ENCODE measurements at places on chromosomes 16 and 17.

GRCh38 chr16:3740934-3741333 is 23.6 kb upstream of the TRAP1 start:
- no peak for DNase-seq

DNA sequence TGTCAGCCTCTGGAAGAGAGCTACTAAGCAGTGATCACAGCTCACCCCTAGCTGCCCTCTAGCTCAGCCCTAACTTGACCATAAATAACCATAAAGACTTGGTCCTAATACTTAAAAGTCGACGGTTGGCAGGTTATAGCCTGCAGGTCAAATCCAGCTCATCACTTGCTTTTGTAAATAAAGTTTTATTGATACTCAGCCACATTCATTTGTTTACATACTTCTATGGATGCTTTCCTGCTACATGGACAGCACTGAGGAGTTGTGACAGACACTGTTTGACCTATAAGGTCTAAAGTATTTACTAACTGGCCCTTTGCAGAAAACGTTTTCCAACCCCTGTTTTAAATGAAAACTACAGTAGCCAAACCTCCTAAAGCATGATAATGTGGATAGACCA is 151.6 kb upstream of the ASIC2 start:
- no peak for DNase-seq

- no peak for DNase-seq
Measured at GRCh38 chr17:45288825-45289224, 26.9 kb upstream of the SPATA32 start.

DNA sequence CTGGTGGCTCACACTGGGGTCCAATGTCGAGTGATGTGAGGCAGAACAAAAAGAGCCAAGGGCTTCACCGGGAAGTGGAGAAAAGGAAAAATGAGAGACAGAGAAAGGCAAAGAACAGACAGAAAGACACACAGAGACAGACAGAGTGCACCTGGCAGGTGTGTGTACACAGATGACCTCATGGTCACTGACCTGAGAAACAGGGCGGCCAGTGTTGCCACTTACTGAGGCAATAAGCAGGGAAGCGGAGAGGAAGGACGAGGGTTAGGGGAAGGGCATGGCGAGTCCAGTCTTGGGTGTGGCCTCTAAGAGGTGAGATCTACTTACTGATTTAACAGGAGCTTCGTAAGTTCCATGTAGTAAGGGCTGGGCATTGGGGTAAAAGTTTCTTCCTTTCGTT is 7.5 kb downstream of the GINS2 start:
- DNase-seq, result no peak

- no peak for DNase-seq
Measured at GRCh38 chr16:27430923-27431484, 29.0 kb downstream of the IL21R start.

GRCh38 chr16:2364638-2365210 is 24.2 kb upstream of the ABCA3 start:
- DNase-seq, result no peak

DNA sequence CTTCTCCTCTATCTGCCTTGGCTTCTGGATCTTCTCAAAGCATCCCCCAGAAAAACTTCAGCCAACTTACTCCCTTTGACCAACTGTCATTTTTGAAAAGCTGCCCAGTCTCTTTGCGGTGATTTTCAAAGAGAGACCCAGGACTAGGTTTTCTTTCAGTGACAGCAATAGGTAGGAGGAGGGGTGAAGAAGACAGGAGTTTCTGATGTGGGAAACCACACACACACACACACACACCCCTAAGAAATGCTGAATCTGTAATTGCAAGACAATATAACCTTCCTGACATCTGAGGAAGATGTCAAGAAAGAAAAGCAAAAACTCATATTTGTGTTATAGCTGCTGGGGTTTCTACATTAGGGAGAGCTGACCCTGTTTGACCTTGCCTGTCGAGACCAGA is 5.2 kb downstream of the FAM20A start:
- DNase-seq, result no peak

DNA sequence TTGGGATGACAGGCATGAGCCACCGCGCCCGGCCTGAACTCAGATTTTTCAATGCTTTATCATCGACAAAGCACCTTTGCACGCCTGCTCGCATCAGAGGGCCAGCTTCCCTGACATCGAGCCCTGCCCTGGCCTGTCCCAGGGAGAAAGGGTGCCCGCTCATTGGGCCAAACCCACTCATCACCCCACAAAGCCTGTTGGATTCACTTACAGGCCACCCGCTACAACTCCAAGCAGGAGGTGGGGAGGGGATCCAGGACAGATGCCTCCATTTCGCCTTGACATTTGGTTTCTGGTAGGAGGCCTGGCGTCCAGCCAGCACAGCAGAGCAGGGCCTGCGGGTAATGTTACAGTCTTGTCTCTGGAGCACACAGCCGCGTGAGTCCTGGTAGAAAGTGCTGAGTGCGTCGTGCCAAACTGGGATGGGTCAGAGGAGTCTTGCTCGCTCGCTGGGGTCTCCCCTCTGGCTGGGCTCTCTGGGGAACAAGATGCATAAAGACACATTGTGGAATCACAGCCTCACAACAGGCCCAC is 19.8 kb downstream of the SMTNL2 start:
- no peak for DNase-seq

- no peak for DNase-seq
Measured at GRCh38 chr16:19625039-19625438, 69.5 kb downstream of the VPS35L start.

DNA sequence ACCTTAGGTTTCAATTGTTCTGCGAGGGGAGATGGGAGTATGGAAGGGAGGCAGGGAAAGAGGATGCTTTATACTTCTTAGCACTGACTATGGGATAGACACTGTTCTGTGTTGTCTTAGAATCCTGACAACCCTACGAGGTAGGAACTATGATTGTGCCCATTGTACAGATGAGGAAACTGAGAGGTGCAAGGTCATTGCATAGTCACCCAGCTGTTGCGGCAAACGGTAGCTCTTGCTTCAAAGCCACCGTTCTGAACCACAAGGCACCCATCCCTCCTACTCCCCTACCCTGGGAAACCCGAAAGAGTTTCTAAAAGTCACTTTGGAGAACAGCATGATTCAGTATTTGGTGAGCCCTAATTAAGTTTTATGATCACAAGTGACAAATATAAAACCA is 7.5 kb downstream of the CCDC40 start:
- DNase-seq, result no peak

- no peak for DNase-seq
Measured at GRCh38 chr17:40178660-40179059, 1.4 kb downstream of the RAPGEFL1 start.

DNA sequence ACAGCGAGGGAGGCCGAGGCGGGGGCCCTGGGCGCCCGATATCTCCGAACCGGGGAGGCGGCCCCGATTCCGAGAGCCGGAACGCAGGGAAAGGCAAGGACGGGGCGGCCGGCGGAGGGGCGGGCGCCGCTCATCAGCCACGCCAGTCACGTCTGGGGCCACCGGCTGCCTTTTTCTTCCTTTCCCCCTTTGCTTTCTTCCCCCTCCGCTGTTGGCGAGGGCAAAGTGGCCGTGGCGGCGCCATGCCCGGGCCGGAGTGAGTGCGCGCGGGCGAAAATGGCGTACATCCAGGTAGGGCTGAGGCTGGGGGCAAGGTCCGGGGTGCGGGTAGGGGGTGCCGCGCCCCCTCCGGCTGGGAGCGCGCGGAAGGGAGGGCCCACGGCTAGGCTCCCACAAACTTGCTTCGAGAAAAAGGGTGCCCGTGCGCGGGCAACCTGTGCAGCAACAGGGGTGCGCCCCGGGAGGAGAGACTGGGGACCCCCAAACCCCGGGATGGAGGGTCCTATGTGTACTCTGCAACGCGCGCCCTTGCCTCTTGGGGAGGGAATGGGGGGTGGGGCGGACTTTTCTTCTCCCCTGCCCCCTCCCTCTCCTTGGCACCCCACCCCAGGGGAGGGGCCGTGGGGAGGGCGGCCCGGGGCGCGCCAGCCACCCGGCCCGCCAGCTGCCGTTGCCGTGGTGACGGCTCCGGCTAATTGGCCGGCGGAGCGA is 486 bp downstream of the SYT17 start:
- peak; percentile 6 for DNase-seq

DNA sequence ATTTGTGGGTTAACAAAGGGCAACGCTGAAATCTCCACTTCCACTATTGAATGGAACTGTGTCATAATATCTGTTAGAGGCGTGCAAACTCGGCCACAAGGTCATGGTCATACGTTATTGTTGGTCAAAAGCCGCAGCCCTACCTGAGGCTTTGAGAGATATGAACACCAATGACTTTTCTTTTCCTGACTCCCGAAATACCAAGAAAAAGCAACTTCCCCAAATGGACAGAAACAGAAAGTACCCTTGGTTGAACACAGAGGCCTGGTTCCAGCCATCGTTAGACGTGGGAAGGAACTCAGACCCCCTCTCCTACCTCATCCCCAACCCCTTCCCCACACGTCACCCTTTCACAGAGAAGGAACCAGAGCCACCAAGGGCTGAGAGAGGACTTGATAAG is 1.4 kb upstream of the PIK3R5 start:
- DNase-seq, result no peak

- no peak for DNase-seq
Measured at GRCh38 chr17:19590912-19591551, 57.4 kb downstream of the SLC47A1 start.

- DNase-seq, result no peak
Measured at GRCh38 chr17:17942846-17943245, 29.4 kb downstream of the TOM1L2 start.

- no peak for DNase-seq
Measured at GRCh38 chr17:27954548-27955495, 61.7 kb upstream of the LYRM9 start.

- DNase-seq, result no peak
Measured at GRCh38 chr16:53741546-53741945, 37.6 kb downstream of the FTO start.

DNA sequence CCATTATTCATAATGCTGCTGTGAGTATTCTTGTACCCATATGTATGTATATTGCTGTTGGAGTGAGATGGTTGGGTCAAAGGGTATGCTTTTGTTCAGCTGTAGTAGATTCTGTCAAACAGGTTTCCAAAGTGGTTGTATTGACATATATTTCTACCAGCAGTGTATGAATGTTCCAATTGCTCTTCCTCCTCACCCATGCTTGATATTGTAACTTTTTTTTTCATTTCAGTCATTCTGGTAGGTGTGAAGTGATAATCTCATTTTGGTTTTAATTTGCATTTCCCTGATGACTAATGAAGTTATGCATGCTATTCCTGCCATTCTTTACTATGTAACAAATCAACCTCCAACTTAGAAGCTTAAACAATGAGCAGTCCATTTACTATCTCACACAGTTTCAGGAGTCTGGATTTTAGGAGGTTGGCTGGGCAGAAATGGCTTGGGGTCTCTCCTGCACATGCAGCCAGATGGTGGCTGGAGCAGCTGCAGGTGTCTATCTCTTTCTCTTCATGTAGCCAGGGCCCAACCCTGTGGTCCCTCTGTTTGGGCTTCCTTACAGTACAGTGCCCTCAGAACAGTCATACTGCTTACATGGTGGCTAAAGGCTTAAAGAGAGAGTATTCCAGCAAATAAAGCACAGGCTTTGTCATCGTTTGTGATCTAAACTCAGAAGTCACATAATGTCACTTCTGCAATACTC is 21.2 kb downstream of the ERAL1 start:
- DNase-seq, result peak; percentile 27

- DNase-seq, result peak; percentile 81
Measured at GRCh38 chr17:49694847-49695697, 12.7 kb downstream of the SLC35B1 start.

DNA sequence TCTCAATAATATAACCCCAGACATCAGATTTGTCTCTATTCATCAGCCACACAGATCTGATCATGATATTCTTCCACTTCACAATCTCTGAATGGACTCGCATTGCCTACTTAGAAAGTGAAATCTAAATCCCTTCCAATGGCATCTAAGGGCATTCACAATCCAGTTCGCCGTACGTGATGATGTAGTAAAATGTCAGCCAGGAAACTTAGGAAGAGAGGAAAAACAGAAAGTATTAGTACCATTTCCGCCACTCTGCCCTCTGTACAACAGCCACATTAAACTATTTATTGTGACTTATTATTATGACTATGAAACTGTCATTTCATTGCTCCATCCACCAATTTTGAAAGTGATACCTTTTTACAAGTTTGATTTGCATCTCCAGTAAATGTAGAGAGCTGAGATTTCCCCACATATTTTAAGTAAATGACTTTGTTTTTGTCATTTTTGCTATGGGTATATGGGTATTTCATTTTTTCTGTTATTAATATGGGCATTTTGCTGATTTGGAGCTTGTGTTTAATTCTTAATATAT is 69.4 kb upstream of the SMIM36 start:
- no peak for DNase-seq

- DNase-seq, result no peak
Measured at GRCh38 chr17:47072886-47073285, 93.8 kb upstream of the RPRML start.

GRCh38 chr17:19780846-19781245 is 32.7 kb upstream of the ALDH3A1 start:
- no peak for DNase-seq

GRCh38 chr17:30221346-30221745 is 14.2 kb downstream of the SLC6A4 start:
- DNase-seq, result no peak

DNA sequence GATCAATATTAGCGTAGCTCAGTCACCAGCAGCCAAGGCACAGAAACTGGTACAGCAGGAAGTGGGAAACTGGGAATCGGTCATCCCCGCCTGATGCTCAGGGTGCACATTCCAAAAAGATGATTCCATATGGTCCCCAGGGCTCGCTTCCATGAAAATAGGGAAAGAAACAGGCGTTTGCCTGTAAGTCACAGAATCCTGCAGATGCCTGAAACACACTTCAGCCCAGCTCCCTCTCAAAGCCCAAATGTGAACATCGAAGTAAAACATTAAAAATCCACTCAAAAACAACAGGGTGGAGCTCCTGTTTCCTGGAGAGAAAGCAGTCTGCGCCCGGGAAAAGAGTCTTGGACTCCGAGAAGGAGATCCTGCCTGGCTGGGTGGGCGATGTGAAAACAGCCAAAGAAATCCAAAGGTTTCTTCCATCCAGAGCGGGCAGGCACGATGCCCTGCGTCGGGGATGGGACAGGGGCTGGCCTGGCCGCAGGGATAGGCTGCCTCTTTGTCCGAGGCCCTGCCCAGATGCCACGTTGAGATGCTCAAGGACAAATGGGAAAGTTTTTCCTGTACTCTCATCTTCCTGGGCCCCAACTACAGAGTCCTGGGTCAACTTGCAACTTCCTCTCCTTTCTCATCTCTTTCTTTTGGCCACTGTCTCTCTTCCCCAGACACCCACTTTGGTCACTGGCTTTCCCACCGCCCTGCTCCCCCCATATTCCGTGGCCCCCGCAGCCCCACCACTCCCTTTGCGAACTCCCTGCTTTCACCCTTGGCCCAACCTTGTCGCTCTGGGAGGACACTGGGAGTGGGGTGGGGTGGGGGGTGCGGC is 743 bp downstream of the WIPI1 start:
- no peak for DNase-seq

- DNase-seq, result no peak
Measured at GRCh38 chr16:76932541-76933211, 258.3 kb upstream of the MON1B start.

All from stimulated activated CD4-positive, alpha-beta T cell treated with anti-CD3 and anti-CD28 coated beads, Interleukin-15, amount 100 ng/mL, for 24 hours (primary cell).